ENCODE measurements at places on chromosomes 11 and 22. TPM values are rescaled to one million over a fixed set of nuclear protein-coding genes. Genes with fewer than 3 reads are reported as not detected.

C22orf31 gene
- total RNA-seq, result not detected

GGTLC2 gene
- total RNA-seq, result 1.5 TPM

A4GALT gene
- total RNA-seq, result 7.9 TPM

MFRP gene
- total RNA-seq, result not detected

SHANK3 gene
- 1.2 TPM for total RNA-seq

PACSIN3 gene
- 129 TPM for total RNA-seq

Measured in placental epithelial cell (primary cell).